ENCODE measurements at places on chromosomes 12 and 14. TPM values are rescaled to one million over a fixed set of nuclear protein-coding genes. Genes with fewer than 3 reads are reported as not detected.

CCDC63 gene
- not detected for total RNA-seq

DNA sequence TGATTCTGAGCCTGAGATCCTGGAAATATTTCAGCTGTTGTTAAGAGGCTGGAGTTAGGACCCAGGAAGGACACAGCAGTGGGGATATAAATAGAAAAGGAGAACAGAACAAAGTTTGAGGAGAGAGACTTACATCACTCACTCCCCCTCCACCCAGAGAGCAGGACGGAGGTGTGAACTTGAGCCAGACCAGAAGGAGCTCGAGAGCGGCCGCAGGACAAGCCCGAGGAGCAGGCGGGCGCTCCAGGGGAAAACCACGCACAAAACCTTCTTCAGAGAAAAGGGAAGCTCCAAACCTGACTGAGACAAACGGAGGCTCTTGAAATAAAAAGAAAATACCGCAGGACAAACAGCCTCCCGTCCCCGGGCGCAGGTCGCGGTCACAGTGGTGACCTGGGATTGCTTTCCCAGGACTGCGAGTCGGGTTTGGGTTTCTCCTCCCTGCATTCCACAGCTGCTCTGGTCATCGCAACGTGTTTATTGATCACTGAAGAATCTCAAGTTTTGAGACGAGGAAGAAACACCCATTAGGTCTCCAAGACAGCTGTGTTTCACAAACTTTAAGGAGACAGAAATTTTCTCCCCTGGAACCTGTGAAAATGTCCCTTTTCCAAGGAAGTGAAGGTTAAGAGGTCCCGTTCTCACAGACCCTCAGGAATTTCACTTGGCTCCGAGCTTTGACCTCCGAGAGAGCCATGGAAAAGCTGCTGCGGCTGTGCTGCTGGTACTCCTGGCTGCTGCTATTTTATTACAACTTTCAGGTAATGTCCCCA lies at the start of gene ADGRD1:
ADGRD1 (plus strand) TSS at position 137 of the 773 bp plus-strand sequence; CDS start at position 696, 559 bp downstream.
- peaks cover 46% of the 10 kb centered on the region for H3K27me3 ChIP-seq
- peaks cover 5% of the 10 kb centered on the region for H3K4me1 ChIP-seq
- no peak within 1 kb of the TSS for H3K27ac ChIP-seq
- no peak for DNase-seq
- no peak within 1 kb of the TSS for H3K4me3 ChIP-seq

GRCh38 chr14:104101651-104102281 lies 16.3 kb downstream of the ASPG start:
- no peak for DNase-seq
- H3K4me3 ChIP-seq, result no peak overlapping the region
- H3K27me3 ChIP-seq, result no peaks in the 10 kb centered on the region
- no peaks in the 10 kb centered on the region for H3K36me3 ChIP-seq

GRCh38 chr12:49568442-49569162 lies 660 bp upstream of the MCRS1 start:
- peaks cover 6% of the 10 kb centered on the region for H3K36me3 ChIP-seq
- peak overlapping the region; percentile 99 for H3K27ac ChIP-seq
- H3K4me3 ChIP-seq, result peak overlapping the region; percentile 99
- no peaks in the 10 kb centered on the region for H3K27me3 ChIP-seq
- peaks cover 49% of the 10 kb centered on the region for H3K4me1 ChIP-seq

GRCh38 chr12:34186492-34186891 lies 164.2 kb downstream of the ALG10 start:
- H3K36me3 ChIP-seq, result no peaks in the 10 kb centered on the region
- H3K27ac ChIP-seq, result no peak overlapping the region
- H3K4me3 ChIP-seq, result no peak overlapping the region
- H3K4me1 ChIP-seq, result no peaks in the 10 kb centered on the region

DNA sequence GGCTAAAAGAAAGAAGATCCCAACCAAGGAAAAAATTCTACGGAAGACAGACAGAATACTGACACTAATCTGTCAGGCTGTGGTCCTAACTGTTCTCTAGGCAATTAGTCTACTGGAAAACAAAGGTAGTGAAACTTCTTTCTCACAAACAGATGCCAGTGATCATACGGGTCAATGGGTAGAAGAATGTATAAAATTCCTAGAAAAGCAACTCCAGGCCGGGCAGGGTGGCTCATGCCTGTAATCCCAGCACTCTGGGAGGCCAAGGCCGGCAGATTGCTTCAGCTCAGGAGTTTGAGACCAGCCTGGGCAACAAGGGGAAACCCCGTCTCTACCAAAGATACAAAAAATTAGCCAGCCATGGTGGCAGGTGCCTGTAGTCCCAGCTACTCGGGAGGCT lies 64.8 kb downstream of the HECTD4 start:
- no peak overlapping the region for H3K27ac ChIP-seq
- no peak for DNase-seq
- H3K27me3 ChIP-seq, result no peaks in the 10 kb centered on the region
- peaks cover 16% of the 10 kb centered on the region for H3K4me1 ChIP-seq
- no peak overlapping the region for H3K4me3 ChIP-seq
- H3K36me3 ChIP-seq, result peaks cover 4% of the 10 kb centered on the region

DNA sequence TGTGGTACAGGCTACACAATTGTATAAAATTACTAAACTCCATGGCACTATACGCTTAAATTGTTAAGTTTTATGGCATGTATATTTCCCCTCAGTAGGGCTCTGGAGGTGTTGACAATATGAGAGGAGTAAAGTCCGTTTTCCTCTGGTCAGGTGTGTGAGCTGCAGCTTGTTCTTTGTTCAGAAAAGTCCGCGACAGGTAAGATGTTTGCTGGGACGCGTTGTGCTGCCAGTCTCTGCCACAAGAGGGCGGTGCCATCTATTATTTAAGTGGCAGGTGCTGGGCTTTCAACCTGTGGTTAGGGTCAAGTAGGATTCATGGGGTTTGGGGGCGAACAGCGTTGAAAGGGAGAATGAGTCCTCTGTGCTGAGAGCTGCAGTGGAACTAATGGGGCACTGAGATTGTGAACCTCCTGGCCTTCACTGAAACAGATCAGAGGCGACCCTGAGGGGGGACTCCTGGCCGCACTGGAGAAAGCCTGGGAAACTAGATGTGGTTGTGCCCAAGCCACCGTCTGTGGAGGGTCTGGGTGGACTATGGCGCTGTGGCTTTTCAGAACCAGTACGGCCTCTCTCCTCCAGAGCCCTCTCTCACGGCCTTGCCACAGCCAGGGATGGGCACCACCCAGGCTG lies 179.0 kb downstream of the SLC15A4 start:
- no peak for DNase-seq
- no peaks in the 10 kb centered on the region for H3K27me3 ChIP-seq
- H3K4me1 ChIP-seq, result no peaks in the 10 kb centered on the region
- H3K36me3 ChIP-seq, result no peaks in the 10 kb centered on the region
- H3K27ac ChIP-seq, result no peak overlapping the region
- H3K4me3 ChIP-seq, result no peak overlapping the region

- no peaks in the 10 kb centered on the region for H3K36me3 ChIP-seq
- no peaks in the 10 kb centered on the region for H3K4me1 ChIP-seq
- no peak overlapping the region for H3K27ac ChIP-seq
- no peak overlapping the region for H3K4me3 ChIP-seq
Observed at GRCh38 chr14:33401311-33401710, 462.6 kb downstream of the NPAS3 start.

DNA sequence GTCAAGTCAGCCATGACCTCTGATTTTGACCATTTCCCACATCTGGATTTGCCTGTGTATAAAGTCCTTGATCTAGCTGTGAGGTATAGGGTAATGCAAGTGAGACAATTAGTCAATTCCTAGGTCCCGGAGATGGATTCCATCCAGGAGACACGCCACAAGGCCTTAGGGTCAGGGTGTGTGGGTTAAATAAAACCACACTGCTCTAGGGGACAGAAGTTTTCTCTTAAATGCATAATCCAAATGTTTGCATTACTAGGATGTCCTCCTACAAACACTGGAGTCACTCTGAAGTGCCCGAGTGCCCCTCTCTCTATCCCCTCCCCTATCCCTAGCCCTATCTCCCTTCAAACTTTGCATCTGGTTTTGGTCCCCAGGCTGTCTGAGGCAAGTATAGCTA lies 26.8 kb downstream of the LRIG3 start:
- H3K4me3 ChIP-seq, result no peak overlapping the region
- H3K36me3 ChIP-seq, result no peaks in the 10 kb centered on the region
- no peak overlapping the region for H3K27ac ChIP-seq
- DNase-seq, result no peak
- H3K4me1 ChIP-seq, result no peaks in the 10 kb centered on the region
- H3K27me3 ChIP-seq, result no peaks in the 10 kb centered on the region

PMCH gene
- total RNA-seq, result not detected

TMEM229B gene
- 15.2 TPM for total RNA-seq

SDR9C7 gene
- not detected for total RNA-seq

- H3K4me1 ChIP-seq, result peaks cover 2% of the 10 kb centered on the region
- H3K27me3 ChIP-seq, result peaks cover 60% of the 10 kb centered on the region
- H3K27ac ChIP-seq, result no peak overlapping the region
- no peaks in the 10 kb centered on the region for H3K36me3 ChIP-seq
- no peak overlapping the region for H3K4me3 ChIP-seq
- no peak for DNase-seq
Observed at GRCh38 chr12:2154050-2154449, 101.3 kb downstream of the CACNA1C start.

- no peak for DNase-seq
- peaks cover 6% of the 10 kb centered on the region for H3K36me3 ChIP-seq
- H3K4me1 ChIP-seq, result peaks cover 7% of the 10 kb centered on the region
- no peak overlapping the region for H3K4me3 ChIP-seq
Observed at GRCh38 chr12:114403690-114404066, 2.3 kb downstream of the TBX5 start.

DNA sequence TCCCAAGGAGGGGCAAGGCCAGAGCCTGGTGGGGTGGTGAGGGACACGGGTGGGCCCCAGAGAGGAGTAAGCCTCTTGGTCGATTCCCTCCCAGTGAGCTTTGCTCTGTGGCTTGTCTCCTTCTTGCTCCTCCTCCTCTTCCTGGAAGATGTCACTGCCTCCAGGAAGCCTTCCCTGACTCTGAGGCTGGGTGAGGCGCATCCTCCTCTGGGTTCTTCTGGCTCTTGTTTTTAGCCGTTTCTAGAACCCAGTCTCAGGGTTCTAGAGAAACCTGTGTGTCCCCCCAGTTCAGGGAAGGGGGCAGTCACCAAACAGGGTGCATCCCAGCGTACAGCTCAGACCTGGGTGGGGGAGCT lies 12.6 kb downstream of the KIF26A start:
- no peak overlapping the region for H3K27ac ChIP-seq
- peaks cover 5% of the 10 kb centered on the region for H3K4me1 ChIP-seq
- H3K36me3 ChIP-seq, result no peaks in the 10 kb centered on the region
- peaks cover 5% of the 10 kb centered on the region for H3K27me3 ChIP-seq
- DNase-seq, result no peak
- no peak overlapping the region for H3K4me3 ChIP-seq

DNA sequence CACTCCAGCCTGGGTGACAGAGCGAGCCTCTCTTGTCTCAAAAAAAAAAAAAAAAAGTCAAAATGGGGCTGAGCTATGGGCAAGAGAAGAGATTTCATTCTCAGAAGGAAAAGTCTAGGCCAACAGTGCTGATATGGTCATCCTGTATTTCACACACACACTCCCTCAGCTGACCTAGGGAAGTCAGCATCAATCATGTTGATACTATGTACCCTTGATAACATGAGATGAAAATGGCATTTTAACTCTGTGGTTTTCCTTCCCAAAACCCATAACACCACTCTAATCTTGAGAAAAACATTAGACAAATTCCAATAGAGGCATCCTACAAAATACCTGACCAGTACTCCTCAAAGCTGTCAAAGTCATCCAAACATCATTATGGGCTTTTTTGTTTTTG lies 2.3 kb upstream of the NEMP1 start:
- peaks cover 18% of the 10 kb centered on the region for H3K4me1 ChIP-seq
- peaks cover 3% of the 10 kb centered on the region for H3K36me3 ChIP-seq
- no peak for DNase-seq

BRI3BP gene
- total RNA-seq, result 3.7 TPM

GRCh38 chr12:14605401-14605989 lies 37.8 kb upstream of the PLBD1 start:
- H3K4me1 ChIP-seq, result no peaks in the 10 kb centered on the region
- peaks cover 4% of the 10 kb centered on the region for H3K36me3 ChIP-seq
- no peaks in the 10 kb centered on the region for H3K27me3 ChIP-seq
- H3K27ac ChIP-seq, result no peak overlapping the region

PELI2 gene
- 11.2 TPM for total RNA-seq

CDKN3 gene
- 1.5 TPM for total RNA-seq

GRCh38 chr12:33596061-33596460 lies 156.4 kb upstream of the SYT10 start:
- H3K27ac ChIP-seq, result no peak overlapping the region
- no peaks in the 10 kb centered on the region for H3K36me3 ChIP-seq
- H3K27me3 ChIP-seq, result no peaks in the 10 kb centered on the region

WNT1 gene
- 2.2 TPM for total RNA-seq

ANKRD52 gene
- 33.4 TPM for total RNA-seq

DNA sequence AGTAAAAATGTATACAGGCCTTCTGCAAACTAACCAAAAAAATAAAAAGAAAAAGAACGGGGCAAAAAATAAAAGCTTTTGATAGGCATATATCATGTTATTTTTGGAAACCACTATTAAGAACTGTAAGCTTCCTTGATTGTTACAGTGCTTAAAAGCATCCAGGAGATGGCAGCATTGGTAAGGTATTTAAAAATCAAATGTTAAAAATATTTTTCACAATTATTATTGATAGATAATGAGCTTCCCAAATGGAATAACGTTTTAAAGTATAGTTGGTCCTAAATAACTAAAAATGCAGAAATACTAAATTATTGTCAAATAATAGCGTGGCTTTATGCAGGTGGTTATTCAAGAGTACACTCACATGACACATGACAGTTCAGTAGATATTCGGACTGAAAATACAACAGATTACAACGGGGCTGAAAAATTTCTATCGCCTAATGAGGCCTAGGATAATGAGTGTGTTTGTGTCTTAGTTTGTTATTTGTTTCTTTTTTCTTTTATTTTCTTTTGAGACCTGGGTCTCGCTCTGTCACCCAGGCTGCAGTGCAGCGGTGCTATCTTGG lies 127.2 kb upstream of the ATF7IP start:
- no peak overlapping the region for H3K4me3 ChIP-seq
- H3K27ac ChIP-seq, result peak overlapping the region; percentile 96
- peaks cover 16% of the 10 kb centered on the region for H3K4me1 ChIP-seq
- H3K27me3 ChIP-seq, result no peaks in the 10 kb centered on the region
- H3K36me3 ChIP-seq, result no peaks in the 10 kb centered on the region

GRCh38 chr12:76183459-76184186 lies 99.1 kb upstream of the NAP1L1 start:
- H3K4me3 ChIP-seq, result no peak overlapping the region
- H3K27ac ChIP-seq, result no peak overlapping the region
- DNase-seq, result no peak
- no peaks in the 10 kb centered on the region for H3K36me3 ChIP-seq
- peaks cover 6% of the 10 kb centered on the region for H3K4me1 ChIP-seq
